ENCODE measurements at places on chromosomes 6 and 20.

GRCh38 chr20:3723284-3723683 lies 9.2 kb upstream of the HSPA12B start:
- no peak for DNase-seq

DNA sequence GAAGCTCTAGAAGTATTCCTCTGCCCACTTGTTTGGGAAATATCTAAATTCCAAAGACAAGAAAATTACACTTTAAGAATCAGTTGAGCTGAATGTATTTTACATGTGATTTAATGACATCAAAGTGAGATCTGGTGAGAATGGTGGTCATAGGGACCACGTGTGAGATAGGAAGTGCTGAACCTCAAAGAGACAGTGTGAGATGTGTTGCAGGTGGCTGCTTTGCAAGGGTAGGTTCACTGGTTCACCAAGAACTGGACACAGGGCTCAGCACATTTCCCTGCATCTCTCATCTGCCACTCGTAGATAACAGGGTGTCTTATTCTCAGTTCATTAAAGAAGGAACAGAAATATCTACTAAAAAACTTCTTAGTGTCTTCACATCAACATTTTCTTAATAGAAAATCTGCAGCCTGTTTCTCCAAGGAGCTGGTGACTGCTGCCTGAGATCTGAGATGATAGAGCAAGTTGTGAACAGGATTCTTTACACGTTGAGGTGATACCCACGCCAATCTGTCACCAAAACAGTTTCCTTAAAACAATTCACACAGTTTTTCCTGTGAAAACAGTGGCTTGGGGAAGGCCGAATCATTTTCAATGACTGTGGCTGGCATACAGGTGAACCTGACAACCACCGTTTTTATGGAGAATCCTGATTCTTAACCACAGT lies 7.2 kb downstream of the CCR6 start:
- no peak for DNase-seq

- no peak for DNase-seq
Observed at GRCh38 chr6:21781128-21781527, 187.6 kb downstream of the SOX4 start.

DNA sequence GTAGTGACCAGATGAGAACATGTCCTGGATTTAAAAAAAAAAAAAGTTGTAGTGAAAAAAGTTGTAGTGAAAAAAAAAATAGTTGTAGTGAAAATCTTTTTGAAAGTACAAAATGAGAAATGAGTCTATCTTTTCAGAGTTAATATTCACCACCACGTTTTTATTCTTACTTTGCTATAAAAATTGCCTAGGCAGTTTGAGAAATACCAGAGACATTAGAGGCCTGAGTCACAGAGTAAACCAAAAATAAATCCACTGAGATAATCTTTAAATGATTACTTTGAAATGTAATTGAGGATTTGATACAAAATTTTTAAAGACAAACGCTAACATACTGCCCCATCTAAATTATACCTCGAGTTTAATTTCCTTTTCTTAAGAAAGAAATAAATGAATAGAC lies 101.2 kb upstream of the TIAM2 start:
- no peak for DNase-seq

DNA sequence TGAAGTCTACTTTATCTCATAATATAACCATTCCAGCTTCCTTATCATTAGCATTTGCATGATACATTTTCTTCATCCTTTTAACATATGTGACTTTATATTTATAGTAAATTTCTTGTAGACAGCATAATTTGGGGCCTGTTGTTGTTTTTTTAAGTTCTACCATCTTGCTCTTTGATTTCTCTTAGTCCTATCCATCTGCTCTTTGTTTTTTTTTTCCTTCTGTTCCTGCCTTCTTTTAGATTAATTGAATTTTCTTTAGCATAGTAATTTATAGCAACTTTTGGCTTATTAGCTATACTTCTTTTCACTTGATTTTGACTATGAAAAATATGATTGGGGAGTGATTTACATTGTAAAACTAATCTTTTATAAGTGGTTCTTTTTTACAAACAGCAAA lies 19.2 kb upstream of the FABP7 start:
- no peak for DNase-seq

- DNase-seq, result no peak
Observed at GRCh38 chr6:164142322-164142721, 727.8 kb downstream of the QKI start.

Data from fibroblast of skin of left biceps (primary cell).